ENCODE measurements at places on chromosomes 2 and 18.
A peak's percentile ranks its signal among the peaks of the same experiment; 100 is the strongest.

DNA sequence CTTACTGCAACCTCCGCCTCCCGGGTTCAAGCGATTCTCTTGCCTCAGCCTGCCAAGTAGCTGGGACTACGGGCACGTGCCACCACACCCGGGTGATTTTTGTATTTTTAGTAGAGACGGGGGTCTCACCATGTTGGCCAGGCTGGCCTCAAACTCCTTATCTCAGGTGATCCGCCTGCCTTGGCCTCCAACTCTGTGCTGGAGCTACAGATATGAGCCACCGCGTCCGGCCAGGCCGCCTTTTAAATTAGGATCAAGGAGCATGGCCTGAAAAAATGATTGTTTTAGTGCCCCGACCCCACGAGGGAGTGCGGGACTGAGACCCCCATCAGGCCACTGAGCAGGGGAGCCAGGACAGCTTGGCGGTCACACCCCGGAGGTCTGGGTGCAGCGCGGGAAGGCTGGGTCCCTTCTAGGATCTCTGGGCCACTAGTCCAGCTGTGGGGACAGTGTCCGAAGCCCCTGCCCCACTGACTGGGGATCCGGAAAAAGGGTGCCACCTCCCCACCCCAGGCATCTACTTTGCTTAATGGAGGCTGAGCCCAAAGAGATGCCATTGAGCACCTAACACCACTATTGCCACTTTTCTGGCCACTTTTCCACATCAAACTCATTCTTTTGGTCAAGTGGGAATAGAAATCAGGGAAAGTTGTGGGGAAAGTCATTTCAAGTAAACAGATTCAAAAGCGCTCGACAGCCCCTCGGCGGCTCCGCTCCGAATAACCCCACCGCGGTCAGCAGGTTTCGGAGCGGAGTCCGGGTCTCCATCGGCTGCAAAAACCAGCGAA, 19.7 kb upstream of the DNMT3A start:
- no peak for DNase-seq

DNA sequence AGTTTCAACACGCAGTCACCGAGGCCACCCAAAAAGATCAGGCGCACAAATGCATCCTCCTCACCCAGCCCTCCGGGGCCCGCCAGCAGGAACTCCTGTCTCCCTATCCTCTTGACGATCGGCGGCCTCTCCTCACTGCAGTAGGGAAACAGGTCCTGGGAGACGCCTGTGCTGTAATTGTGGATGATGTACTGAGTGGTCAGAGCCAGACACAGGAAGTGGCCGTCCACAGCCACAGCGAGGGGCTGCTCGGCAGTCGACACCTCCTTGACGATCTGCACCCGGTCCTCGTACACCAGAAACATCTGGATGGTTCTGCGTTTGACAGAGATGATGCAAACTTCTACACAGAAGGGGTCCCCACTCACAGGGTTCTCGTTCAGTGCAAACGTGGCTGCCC, 22.0 kb downstream of the TGFBRAP1 start:
- no peak for DNase-seq

DNA sequence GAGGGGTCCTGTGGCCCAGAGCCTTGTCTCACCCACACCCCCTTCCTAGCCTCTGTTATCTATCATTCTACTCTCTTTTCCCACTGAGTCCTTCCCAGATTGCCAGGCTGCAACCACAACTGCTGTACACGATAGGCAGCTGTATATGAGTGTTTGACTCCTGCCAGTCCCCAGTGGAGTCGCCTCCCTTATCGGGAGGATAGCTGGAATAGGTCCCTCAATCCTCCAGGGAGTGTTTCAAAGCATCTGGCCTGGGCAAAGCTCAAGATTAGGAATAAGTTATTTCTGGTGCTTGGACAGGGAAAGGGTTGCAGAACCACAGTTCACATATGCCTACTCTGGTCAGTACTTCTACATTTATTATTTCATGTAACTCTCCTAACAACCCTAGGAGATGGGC, 4.8 kb downstream of the MSGN1 start:
- DNase-seq: no peak

DNA sequence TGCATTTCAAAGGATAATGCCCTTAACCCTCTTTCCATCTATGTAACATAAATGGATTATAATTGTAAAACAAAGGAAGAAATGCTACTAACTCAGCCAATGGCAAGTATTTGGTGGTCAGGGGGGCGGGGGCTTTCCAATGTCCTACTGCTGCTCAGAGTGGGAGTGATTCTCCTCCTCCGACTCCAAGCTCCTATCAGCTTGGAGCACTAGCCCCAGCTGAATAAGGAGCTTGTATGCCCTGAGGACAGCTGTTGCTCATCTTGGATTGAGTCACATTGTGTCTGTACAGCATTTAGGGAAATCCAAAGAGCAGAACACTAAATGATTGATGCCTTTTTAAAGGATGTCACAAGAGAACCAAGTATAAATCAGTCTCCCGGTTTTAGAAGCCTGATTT, 105.6 kb upstream of the ZNF521 start:
- DNase-seq: no peak

- no peak for DNase-seq
Observed at GRCh38 chr18:69648486-69648885, 247.8 kb downstream of the DOK6 start.

DNA sequence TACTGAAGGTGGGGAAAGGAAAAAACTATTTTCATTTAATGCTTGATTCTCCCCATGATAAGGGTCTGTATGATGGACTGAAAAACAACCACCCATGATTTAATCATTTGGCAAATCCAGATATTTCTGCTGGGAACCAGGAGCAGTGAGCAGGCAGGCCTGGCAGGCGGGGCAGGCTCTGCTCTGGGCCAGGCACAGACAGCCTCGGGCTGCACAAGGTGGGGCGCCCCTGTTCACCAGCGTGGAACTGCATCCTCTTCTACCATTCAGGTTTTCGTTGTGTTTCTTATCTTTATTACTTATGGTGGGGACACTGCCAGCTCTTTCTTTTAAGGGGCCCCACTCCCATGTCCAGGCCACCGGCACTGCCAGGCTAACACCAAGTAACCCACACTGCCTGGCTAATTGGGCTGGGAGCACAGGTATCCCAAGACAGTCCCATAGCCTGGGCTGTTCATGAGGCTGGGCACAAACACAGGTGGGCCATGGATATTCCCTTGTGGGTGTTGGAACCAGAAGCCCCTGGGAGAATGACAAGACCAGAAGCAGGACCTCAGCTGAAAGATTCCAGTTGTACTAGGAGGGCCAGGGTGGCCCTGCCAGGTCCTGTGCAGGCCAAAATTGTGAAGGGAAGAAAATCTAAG, 57.1 kb upstream of the RALBP1 start:
- DNase-seq: no peak

DNA sequence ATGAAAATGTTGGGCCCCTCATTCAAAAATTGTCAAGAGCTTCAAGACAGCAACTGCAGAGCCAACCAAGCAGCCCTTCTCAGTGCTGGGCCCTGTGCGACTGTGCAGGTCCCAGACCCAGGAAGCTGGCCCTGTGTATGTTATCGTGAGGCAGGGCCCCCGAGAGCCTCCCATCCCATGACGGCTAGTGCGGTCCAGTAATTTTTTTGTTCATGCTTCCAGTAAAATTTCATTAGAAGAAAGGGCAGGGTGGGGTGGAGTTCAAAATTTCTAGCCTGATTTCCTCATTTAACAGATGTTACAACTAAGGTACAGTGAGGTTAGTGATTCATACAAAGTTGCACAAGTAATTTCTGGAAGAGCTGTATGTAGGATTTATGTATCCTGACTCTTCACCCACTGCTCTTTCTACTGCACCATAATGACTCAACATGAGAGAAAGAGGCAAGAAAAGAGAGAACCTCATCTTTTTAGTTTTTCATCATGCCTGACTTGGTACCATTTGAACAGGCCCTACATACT, 105.5 kb downstream of the ZEB2 start:
- DNase-seq: peak; percentile 97

DNA sequence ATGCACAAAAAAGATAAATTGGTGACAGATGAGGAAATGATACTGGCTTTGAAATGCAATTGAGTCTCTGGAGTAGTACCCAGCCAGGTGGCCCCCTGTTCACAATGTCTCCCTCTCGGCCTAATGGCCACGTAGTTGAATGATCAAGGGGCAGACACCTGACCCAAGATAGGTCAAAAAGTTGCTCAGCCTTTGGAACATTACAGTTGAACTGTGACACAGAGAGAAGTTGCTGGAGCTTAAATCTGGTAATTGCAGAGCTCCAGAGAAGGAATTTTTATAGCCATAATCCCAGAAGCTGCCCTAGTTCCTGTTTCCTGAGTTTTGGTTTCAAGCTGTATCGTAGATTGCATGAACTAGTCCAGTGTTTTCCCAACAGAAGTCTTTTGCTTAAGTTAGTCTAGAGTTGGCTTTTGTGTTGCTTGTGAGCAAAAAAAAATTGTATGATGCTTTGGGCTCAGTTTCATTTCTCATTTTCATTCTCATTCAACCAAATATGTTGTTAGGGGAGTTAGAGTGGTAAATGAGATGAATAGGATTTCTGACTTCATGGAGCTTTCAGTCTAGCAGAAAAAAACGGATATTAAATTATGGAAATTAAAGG, 117.9 kb downstream of the CSRNP3 start:
- DNase-seq: peak; percentile 4

DNA sequence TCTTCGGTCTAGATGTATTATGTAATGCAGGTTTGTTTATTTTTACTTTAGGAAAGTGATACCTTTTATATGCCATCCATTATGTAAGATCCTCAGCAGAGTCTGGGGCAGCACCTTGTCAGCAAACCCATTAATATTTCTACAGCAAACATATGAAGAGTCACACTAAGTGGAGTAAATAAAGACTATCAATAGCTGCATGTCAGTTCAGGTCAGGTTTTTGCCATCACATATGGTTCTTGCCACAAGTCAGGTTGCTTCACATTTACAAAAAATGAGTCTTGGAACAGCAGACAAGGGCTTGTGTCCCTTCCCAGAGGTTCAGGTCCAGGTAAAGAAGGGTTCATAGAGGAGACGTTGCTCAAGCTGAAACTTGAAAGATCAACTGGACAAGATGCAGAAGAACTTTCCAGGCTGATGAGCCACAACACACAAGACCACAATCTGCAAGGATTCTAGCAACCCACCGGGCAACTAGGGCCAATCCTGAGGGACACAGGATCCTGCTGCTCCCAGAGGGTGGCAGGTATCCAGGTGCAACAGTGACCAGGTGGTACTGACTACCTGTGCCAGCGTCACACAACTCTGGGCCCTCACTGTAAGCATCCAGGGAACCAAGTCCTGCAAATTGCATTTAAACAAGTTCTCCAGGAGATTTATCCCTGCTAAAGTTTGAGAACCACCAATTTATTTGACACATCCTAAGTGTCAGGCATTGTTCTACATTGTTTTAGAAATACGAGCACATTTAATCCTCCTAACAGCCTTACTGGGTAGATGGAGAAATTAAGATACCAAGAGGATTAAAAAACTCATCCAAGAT, 215.8 kb downstream of the ALPK2 start:
- no peak for DNase-seq

DNA sequence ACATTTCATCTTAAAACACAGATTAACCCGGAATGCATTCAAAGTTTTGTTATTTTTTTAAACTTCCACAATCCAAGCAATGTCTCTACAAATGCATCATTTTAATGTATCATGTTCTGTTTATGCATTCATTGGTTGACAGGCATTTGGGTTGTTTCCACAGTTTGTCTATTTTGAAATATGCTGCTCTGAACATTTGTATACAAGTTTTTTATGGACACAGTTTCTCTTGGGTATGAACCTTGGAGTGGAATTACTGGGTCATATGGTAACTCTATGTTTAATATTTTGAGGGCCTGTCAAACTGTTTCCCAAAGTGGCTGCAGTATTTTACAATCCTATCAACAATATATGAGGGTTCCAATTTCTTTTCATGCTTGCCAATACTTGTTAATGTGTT, 57.3 kb downstream of the GULP1 start:
- no peak for DNase-seq

- peak; percentile 66 for DNase-seq
Observed at GRCh38 chr2:38716185-38716584, 35.0 kb downstream of the SRSF7 start.

GRCh38 chr2:187547353-187547979, 6.8 kb downstream of the TFPI start:
- peak; percentile 91 for DNase-seq

DNA sequence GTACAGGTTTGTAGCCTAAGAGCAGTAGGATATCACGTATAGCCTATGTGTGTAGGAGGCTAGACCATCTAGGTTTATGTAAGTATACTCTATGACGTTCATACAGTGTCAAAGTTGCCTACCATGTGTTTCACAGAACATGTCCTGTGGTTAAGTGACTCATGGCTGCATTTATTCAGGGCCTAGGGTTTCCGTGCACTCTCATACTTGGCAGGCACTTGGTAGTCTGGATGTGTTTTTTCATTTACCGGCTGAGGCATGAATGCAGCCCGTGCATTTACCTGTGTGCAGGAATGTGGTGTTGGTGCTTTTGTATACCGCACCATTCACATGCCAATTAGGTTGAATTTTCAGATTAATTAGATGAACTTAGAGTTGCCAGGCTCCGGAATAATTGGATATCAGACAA, 43.4 kb downstream of the MYL12B start:
- peak; percentile 19 for DNase-seq

DNA sequence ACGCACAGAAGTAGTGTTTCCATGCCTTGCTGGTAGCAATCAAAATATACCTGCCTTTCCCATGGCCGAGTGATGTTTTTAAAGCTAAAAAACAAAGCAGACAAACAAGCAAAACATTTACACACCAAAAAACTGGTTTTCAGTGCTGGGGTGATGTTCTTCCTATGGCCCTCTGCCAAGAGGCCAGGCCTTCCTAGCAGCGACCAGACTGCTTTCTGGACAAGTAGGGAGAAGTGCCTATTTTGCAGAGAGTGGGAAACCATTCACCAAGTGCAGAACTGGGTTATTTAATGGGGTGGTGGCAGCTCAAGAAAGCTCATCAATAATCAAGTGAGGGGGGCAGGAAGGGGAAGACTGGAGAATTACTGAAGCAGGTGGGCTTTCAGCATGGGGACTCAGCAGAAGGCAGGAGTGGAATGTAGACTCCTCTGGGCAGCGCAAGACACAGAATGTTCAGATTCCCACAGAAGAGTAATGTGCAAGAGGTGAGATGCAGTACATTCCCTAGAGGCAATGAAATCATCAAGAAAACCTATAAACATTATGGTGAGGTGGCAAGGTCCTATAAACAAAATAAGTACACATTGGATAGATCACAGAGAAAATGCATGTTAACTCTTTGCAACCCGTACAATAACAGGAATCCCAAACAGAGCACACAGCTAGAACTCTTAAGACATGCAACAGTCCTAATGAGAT, 44.0 kb downstream of the CPO start:
- no peak for DNase-seq

DNA sequence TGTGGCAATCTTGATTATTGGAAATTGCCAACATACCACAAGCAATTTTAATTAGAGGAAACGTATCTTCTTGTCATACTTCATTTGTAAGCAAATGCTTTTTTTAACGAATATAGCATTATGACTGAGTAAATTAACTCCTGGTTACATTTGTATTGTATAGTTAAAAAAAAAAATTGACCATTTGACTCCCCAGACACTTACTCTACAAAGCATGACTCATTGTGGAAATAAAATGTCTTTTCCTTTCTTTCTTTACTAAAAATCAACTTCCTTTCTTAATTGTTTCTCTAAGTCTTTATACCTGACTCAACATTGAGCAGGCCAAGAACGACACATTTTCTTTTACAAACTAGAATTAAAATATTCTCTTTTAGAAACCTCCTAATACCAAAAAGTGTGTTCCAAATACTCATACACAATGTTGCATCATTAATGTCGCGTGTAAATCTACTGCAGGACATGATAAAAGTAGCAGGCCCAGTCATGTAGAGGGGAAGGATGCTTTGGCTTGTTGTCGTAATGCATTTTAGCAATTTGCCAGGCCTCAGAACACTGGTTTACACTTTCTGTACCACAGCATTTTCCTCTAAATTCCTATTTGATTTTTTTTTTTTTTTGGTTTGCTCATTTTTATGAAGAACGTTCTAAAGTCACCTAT, 349.6 kb upstream of the KCNH7 start:
- no peak for DNase-seq

GRCh38 chr2:23445450-23445868, 60.5 kb downstream of the KLHL29 start:
- DNase-seq: no peak

Measured in inflammatory macrophage (primary cell).